ENCODE measurements at places on chromosomes 2 and 18. TPM values are rescaled to one million over a fixed set of nuclear protein-coding genes. Genes with fewer than 3 reads are reported as not detected.

DNA sequence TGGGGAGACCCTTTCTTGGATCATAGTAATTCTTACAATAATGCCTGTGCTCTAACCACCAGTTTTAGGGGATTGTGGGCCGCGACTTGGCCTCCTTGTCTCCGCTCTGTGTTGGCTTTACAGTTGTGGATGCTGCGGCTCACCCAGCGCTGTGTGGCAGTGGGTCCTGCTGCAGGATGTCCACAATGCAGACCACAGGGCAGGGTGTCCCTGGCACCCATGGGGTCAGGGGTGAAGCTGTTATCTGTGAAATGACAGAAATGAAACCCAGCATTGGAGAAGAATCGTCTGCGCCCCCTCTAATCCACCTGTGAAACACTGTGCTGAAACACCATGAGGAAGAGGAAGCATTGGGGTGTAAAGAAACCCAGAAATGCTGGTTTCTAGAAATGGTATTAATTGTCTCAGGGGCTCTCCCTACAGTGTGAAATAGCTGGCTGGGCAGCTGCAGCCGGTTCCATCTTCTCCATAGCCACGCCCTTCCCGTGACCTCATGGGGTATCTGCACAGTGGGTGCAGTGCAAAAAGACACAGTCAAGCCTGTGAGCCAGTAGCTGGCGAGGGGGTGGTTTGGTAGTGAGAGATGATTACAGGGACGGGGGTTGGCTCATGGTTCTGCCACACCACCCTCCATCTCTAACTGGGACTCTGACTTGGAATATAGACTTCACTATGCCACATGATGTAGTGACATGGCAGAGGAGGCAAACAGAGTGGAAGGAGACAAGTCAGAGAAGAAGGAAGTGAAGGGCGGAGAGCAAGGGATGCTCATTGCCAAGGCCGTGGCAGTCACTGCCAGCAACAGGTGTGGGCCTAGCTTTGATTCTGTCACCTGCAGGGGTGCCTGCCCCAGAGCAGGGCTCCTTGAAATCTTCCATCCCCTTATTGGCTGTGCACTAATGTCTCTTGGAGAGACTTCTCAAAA, 16.2 kb downstream of the INPP4A start:
- peak overlapping the region; percentile 76 for H3K27ac ChIP-seq
- peak; percentile 62 for DNase-seq
- H3K36me3 ChIP-seq, result no peaks in the 10 kb centered on the region
- no peaks in the 10 kb centered on the region for H3K4me1 ChIP-seq
- no peaks in the 10 kb centered on the region for H3K27me3 ChIP-seq
- H3K4me3 ChIP-seq, result no peak overlapping the region

DNA sequence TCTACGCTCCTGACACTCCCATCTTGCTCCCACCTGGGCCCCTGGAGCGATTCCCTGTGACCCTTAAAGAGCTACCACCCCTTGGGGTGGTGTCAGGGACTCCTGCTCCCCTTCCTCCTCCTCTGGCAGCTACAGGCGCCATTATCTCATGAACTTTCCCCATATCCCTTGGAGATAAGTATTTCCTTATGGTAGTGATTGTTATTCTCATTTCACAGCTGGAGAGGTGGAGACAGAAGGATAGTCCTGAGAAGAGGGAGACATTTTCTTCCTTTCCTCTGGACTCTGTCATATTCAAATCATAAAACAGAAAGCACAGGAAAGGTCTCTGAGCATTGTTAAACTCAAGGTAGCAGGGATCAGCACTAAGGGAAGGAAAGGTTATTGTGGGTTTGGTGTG, 34.6 kb downstream of the RDH14 start:
- DNase-seq, result no peak
- no peak overlapping the region for H3K27ac ChIP-seq
- no peaks in the 10 kb centered on the region for H3K36me3 ChIP-seq
- H3K4me3 ChIP-seq, result no peak overlapping the region

DNA sequence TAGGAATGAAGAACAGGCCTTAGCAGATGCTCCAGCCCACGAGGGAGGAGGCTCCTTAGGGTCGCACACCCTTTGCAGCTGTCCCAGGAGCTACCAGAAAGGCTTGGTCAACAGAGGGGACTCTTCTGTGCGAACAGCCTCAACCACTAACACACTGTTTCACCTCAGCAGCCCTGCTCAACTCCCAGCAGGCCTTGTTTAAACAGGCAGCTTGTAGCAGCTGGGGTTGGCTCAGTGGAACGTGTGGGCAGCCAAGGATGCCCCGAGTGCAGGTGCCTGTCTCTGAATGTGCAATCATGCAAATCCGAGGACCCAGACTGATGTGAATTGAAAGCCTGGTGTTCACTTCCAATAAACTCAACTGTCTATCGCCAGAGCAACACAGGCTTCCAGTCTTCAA, 88.7 kb upstream of the CXCR4 start:
- H3K4me1 ChIP-seq, result no peaks in the 10 kb centered on the region
- DNase-seq, result no peak
- H3K27me3 ChIP-seq, result no peaks in the 10 kb centered on the region

DNA sequence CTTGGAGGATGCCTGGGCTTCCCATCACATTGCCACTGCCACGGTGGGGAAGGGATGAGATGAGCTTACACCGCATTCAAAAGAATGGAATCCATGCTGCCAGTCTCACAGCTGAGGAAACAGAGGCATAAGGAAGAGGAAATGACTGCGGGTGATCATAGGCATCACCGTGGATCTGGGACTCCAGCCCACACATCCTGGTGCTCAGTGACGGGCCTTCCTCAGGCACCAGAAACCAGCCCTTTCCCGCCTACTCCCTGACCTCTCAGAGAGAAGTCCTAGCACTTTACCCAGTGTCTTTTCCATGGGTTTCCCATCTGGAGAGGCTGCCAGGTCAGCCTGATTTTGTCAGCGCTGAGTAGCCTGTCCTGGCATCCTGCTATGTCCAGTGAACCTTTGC, 5.3 kb upstream of the PLB1 start:
- H3K4me3 ChIP-seq, result no peak overlapping the region
- H3K36me3 ChIP-seq, result no peaks in the 10 kb centered on the region
- H3K4me1 ChIP-seq, result no peaks in the 10 kb centered on the region

L3MBTL4 gene
- 5.1 TPM for total RNA-seq

DNA sequence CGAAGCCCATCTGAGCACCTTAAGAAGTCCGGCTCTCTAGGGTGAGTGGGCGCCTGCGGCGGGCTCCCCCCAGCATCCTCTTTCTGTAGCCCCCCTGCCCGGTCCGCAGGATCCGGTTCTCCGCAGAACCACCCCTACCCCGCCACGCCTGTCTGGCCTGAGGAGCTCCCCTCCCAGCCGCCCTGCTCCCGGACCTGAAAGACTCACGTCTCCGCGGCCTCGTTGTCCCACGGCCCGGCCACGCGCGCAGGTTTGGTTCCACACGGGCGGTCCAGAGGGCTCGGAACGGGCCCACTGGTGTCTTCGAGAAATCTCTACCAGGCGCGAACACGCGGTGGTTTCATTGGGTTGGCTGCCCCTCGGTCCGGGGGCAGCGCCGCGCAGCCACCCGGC, 237 bp downstream of the SLC39A6 start:
- DNase-seq, result peak; percentile 76
- H3K27me3 ChIP-seq, result no peaks in the 10 kb centered on the region
- H3K4me1 ChIP-seq, result peaks cover 6% of the 10 kb centered on the region
- peak overlapping the region; percentile 89 for H3K4me3 ChIP-seq
- no peaks in the 10 kb centered on the region for H3K36me3 ChIP-seq

LOXHD1 gene
- total RNA-seq, result not detected

DNA sequence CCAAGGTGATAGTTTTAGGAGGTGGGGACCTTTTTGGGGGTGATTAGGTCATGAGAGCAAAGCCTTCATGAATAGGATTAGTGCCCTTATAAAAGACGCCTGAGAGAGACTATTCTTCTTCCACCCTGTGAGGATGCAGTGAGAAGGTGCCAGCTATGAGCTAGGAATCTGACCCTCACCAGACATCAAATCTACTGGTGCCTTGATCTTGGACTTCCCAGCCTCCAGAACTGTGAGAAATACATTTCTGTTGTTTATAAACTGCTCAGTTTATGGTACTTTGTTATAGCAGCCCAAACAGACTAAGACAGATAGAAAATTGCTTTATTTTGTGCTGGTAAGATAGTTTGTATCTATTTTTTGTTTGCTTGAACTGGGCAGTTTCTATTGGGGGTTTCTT, 40.1 kb downstream of the PHLPP1 start:
- peaks cover 32% of the 10 kb centered on the region for H3K4me1 ChIP-seq
- no peak overlapping the region for H3K27ac ChIP-seq
- H3K27me3 ChIP-seq, result no peaks in the 10 kb centered on the region
- H3K4me3 ChIP-seq, result no peak overlapping the region

GRCh38 chr2:85802354-85803103, 48.7 kb downstream of the ATOH8 start:
- DNase-seq, result peak; percentile 32
- H3K27ac ChIP-seq, result no peak overlapping the region
- H3K27me3 ChIP-seq, result no peaks in the 10 kb centered on the region
- peaks cover 2% of the 10 kb centered on the region for H3K4me1 ChIP-seq

GRCh38 chr18:61651880-61652268, 240.9 kb downstream of the RNF152 start:
- no peaks in the 10 kb centered on the region for H3K27me3 ChIP-seq
- DNase-seq, result no peak
- H3K4me1 ChIP-seq, result no peaks in the 10 kb centered on the region
- H3K4me3 ChIP-seq, result no peak overlapping the region
- no peaks in the 10 kb centered on the region for H3K36me3 ChIP-seq
- H3K27ac ChIP-seq, result no peak overlapping the region

- no peaks in the 10 kb centered on the region for H3K36me3 ChIP-seq
- no peak overlapping the region for H3K27ac ChIP-seq
- no peak for DNase-seq
- no peak overlapping the region for H3K4me3 ChIP-seq
- no peaks in the 10 kb centered on the region for H3K4me1 ChIP-seq
Measured at GRCh38 chr2:17800219-17800618, 16.0 kb upstream of the MSGN1 start.

DNA sequence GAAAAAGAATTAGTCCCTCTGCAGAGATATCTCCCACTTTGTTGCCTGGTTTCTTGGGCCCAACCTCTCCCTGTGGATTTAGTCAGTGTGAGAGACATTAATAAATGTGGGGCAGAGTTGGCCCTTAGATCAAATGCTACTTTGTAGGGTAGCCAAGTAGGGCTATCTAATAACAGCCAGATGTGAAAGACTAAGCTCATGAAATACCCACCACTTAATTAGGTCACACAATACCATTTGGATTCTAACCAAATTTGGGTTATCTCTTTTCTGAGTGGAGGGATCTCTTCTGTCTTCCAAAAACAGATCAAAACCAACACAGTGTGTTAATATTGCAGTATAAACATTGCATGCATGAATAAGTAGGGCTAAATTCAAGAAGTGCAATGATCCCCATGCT, 626.8 kb upstream of the ZEB2 start:
- DNase-seq, result no peak
- H3K4me3 ChIP-seq, result no peak overlapping the region
- H3K27ac ChIP-seq, result no peak overlapping the region
- H3K27me3 ChIP-seq, result no peaks in the 10 kb centered on the region
- H3K36me3 ChIP-seq, result no peaks in the 10 kb centered on the region

CSRNP3 gene
- 5.4 TPM for total RNA-seq

- no peaks in the 10 kb centered on the region for H3K36me3 ChIP-seq
- no peaks in the 10 kb centered on the region for H3K4me1 ChIP-seq
- no peak overlapping the region for H3K27ac ChIP-seq
- H3K4me3 ChIP-seq, result no peak overlapping the region
- no peak for DNase-seq
Measured at GRCh38 chr2:114548151-114548550, 105.7 kb downstream of the DPP10 start.

GRCh38 chr2:29293830-29294438, 178.7 kb downstream of the CLIP4 start:
- no peaks in the 10 kb centered on the region for H3K4me1 ChIP-seq
- no peak overlapping the region for H3K27ac ChIP-seq
- H3K36me3 ChIP-seq, result no peaks in the 10 kb centered on the region
- H3K27me3 ChIP-seq, result no peaks in the 10 kb centered on the region

DNA sequence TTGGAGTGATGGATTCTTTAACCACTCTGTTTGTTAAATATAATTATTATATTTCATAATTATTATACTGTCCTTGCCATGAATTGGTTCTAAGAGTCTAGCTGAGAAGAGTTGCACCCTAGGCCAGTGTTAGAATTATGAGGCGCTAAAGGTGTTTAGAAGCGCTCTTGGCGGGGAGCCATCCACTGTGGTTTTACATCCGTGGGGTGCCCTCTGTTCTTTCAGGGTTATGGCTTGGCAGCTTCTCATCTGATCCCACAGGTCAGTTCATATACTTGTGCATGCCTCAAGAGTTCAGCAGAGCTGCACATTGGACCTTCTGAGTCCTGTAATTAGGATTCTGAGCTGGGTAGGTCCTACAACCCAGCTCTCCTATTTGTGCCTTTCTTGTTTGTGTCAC, 9.1 kb downstream of the ASAP2 start:
- no peaks in the 10 kb centered on the region for H3K36me3 ChIP-seq
- DNase-seq, result no peak
- no peak overlapping the region for H3K4me3 ChIP-seq
- H3K27ac ChIP-seq, result no peak overlapping the region
- peaks cover 36% of the 10 kb centered on the region for H3K4me1 ChIP-seq
- H3K27me3 ChIP-seq, result no peaks in the 10 kb centered on the region

- peaks cover 58% of the 10 kb centered on the region for H3K36me3 ChIP-seq
- DNase-seq, result no peak
- no peak overlapping the region for H3K4me3 ChIP-seq
- H3K4me1 ChIP-seq, result peaks cover 24% of the 10 kb centered on the region
Measured at GRCh38 chr18:23462876-23463275, 9.8 kb downstream of the RIOK3 start.

- H3K4me1 ChIP-seq, result no peaks in the 10 kb centered on the region
- no peak overlapping the region for H3K27ac ChIP-seq
- H3K27me3 ChIP-seq, result no peaks in the 10 kb centered on the region
- H3K4me3 ChIP-seq, result no peak overlapping the region
Measured at GRCh38 chr2:208101716-208102631, 22.4 kb downstream of the CRYGD start.

DNA sequence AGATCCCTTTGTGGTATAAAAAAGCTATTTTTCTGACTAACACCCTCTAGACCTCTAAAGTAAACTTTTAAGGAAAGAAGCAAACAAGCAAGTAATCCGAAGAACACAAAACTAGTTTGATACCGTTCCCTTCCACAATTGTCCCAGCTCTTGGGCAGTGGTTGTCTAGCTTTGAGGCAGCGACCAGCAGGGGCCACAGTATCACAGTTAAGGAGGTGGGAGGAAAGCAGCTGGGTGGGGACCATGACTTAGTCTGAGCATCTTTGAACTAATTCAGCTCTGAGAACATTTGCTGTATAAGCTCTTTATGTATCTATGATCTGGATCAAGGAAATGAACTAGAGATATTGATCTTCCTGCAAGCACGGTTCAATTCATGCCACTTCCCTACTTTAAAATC, 51.0 kb downstream of the SF3B1 start:
- no peaks in the 10 kb centered on the region for H3K27me3 ChIP-seq
- no peaks in the 10 kb centered on the region for H3K36me3 ChIP-seq
- no peak overlapping the region for H3K27ac ChIP-seq
- no peak overlapping the region for H3K4me3 ChIP-seq
